ENCODE measurements at places on chromosomes 3 and 15. TPM values are rescaled to one million over a fixed set of nuclear protein-coding genes. Genes with fewer than 3 reads are reported as not detected.

GRCh38 chr3:127803619-127804018, 18.7 kb downstream of the MGLL start:
- DNase-seq: no peak

- DNase-seq: peak; percentile 17
These were observed 212.3 kb upstream of the CFAP20DC start for GRCh38 chr3:59262076-59262498.

GRCh38 chr3:66656609-66657008, 155.8 kb upstream of the LRIG1 start:
- no peak for DNase-seq

- DNase-seq: no peak
These were observed 9.8 kb downstream of the ABTB1 start for GRCh38 chr3:127682561-127682960.

DNA sequence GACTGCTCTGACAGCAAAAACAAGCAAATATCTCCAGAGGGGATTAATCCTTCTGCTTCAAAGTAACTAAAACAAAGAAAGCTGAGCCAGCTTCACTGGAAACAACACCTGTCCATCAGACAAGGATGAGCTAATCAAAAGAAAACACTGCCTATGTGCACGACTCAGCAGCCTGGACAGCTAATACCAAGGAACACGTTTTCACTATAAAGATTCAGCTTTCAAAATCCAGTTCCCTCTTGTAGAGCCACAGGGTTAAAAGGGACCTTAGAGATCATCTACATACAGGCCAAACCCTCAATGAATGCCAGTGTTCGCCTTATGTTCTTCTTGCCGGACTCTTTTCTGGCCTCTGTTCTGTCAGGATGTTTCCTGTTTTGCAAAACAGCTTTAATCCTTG, 6.9 kb downstream of the TUSC7 start:
- no peak for DNase-seq

GRCh38 chr3:100399341-100400071, 1.4 kb downstream of the TOMM70 start:
- peak; percentile 4 for DNase-seq

GRCh38 chr15:95401587-95401986, 928.9 kb upstream of the NR2F2 start:
- no peak for DNase-seq

DNA sequence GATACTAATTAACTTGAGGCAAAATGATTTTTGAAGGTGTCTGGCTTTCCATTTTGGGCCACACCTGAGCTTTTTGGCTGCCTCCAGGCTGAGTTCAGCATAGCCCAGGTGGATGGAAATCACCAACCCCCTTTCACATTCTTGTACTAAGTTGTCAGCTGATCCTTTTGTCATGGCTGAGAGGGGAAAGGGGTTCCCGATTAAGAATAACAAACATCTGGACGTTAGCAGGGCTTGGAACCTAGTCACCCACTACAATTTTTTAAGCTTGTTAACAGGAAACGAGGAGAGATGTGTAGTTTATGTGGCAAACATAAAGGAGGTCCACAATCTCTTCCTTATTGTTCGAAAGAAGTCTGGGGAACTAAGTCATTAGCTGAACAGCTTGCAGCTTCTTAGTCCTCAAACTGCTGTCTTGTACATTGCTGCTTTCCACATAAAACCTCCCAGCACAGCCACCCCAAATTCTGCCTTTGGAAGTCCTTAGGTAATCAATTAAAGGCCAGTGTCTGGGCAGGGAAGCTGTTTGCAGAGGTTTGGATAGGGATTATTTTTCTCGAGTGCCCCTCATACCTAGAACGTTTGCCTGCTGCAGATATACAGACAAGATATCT, 5.0 kb downstream of the NR2F2 start:
- DNase-seq: no peak

DNA sequence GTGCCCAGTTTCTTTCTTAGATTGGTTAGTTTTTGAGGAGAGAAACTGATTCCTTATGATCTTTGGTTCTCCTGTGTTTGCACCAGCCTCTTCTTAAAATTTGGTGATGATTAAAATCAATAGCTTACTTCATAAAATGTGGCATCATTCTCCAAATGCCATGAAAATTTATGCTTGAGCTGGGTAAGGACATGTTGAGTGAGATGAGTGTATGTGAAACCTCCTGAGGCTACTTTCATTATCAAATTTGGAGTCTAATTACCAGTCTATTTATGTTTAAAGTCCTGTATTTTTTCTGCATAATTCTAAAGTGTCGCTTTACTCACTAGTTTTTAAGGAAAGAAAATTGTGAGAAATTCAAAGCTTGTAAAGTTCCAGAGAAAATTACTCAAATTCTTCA, 102.1 kb downstream of the DIPK2A start:
- DNase-seq: no peak

DNA sequence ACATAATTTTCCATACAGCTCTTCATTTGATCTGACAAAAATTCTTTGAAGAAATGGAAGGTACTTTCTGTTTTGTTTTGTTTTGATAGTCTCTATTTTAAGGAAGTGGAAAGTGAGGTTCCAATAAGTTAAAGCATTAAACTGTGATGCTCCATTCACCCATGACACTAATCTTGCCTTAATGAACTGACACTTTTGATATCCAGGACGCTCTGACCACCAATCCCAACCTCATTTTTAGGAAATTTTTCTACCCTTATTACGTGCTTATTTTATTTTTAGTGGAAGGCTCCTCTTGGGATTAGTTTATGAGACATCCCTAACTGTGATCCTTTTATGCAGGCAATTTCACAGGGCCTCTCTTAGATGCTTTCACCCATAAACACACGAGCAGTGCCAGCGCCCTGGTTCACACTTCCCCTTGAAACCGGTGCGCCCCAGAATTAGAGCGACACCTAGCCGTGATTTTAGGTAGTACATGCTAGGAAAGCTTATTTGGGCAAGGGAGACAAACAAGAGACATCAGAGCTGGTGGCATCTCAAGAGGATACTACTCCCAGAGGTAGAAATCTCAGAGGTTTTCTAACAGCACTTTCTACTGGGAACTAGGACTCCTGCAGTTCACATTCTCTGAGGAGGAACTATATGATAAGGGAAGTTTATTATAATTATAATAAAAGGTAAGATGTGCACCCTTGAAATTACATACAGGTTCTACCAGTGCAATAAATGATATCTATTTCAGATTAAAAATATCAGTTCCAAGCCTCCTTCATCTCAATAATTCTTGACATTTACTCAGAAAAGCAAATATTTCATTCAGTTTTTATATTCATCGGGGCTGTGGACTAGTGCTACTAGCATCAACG, 173.9 kb downstream of the SLC9A9 start:
- DNase-seq: peak; percentile 69

- no peak for DNase-seq
These were observed 78.2 kb downstream of the ATG7 start for GRCh38 chr3:11350374-11350773.

DNA sequence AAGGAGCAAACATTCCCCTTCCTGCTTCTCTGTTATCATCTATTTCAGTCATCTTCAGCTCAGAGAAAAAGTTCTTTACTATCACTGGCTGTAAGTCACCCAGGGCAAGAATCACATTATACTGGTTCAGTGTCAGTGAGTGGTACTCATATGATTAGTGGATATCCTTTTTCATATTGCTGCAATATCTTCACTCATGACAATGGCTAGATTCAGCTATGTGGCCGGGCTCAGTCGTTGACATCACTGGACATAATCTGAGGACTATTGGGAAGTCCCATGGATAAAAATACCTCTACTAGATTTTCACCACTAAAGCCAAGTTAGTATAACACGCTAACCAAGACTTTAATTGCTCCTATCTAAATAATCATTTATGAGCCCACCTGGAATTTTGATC, 91.3 kb upstream of the UBE2E2 start:
- DNase-seq: no peak

DNA sequence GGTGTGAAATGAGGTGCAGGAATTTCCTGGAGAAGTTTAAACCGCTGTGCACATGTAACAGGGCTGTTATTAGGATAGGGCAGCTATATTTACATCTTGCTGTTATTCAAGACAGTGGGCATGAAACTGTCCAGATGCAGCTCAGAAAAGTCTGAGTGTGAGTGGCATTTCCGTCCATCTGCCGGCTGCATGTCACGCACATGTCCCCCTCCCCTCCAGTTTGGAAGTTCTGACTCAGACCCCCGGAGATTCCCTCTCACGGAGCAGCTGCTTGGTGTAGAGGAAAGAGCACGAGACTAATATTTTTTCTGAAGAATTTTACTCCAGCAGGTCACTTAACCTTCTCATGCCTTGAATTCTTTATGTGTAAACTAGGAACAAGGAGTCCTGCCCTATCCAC, 69.8 kb downstream of the FEM1B start:
- DNase-seq: no peak

- DNase-seq: no peak
These were observed 390.3 kb upstream of the DPH6 start for GRCh38 chr15:35936284-35936683.

DNA sequence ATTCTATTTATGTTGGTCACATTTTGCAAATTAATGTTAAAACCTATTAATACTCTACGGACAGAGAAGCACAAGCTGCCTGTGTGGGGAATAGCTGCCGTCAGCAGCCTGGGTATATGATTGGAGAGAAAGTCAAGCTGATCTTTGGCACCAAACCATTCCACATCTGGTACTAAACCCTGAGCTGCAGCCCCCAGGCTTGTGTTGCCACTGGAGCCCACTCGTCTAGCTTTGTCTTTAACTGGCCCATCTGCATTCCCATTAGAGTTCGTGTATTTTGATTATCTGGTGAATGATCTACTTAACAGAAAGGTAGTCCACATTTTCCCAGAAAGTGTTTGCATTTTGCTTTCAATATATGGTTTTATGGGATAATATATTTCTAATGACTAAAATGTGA, 5.4 kb downstream of the NDUFB4 start:
- no peak for DNase-seq

GRCh38 chr15:89628806-89629715, 26.2 kb downstream of the KIF7 start:
- no peak for DNase-seq

GRCh38 chr15:96353930-96354730, 23.6 kb downstream of the NR2F2 start:
- no peak for DNase-seq

DNA sequence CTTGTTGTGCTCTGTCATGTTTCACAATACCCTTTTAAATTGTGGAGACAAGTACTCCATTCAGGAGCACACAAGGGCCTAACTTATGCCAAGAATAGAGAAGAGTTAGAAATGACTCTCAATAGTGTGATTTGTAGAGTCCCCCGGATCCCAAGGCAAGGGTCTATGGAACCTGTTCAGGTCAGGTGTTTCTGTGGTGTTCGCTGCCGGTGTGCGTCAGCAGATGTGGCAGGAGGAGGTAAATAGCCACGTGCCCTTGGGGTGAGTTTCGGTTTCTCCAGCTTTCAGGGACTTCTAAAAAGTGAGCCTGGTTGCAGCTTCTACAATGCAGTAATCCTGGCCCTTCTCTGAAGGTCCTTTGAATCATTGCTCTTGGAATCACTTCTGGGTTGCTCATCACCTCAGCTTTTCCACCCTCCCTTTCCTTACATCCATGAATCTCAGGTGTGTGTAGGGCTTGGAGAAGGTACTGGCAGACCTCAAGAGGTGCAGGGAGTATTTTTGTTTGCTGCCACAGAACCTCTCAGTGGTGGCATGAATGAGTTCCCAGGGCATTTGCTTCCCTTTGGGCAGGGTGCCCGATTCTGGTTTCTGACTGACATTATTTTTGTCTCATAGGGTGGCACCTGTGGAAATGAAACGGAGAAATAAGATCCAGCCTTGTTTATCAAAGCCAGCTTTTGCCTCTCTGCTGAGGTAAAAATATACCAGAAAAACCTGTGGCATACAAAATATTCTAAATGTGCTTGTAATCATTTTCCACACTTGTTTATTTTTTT, 7.3 kb downstream of the ST3GAL6 start:
- DNase-seq: no peak

GRCh38 chr3:126157083-126157768, 23.2 kb downstream of the ALDH1L1 start:
- DNase-seq: no peak

- no peak for DNase-seq
These were observed 104.7 kb upstream of the SLC7A14 start for GRCh38 chr3:170690661-170690981.

- DNase-seq: no peak
These were observed 49.7 kb downstream of the MAGEF1 start for GRCh38 chr3:184662187-184662586.

DNA sequence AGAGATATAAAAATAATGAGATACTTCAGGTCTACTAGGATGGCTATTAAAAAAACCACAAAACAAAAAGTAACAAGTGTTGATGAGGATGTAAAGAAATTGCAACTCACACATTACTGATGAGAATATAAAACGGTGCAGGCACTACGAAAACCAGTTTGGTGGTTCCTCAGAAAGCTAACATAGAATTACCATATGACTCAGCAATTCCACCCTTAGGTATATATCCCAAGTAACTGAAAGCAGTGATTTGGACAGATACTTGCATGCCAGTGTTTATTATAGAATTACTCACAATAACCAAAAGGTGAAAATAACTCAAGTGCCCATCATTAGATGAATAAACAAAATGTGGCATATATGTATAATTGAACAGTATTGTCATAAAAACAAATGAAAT, 87.5 kb upstream of the MELTF start:
- no peak for DNase-seq

DNA sequence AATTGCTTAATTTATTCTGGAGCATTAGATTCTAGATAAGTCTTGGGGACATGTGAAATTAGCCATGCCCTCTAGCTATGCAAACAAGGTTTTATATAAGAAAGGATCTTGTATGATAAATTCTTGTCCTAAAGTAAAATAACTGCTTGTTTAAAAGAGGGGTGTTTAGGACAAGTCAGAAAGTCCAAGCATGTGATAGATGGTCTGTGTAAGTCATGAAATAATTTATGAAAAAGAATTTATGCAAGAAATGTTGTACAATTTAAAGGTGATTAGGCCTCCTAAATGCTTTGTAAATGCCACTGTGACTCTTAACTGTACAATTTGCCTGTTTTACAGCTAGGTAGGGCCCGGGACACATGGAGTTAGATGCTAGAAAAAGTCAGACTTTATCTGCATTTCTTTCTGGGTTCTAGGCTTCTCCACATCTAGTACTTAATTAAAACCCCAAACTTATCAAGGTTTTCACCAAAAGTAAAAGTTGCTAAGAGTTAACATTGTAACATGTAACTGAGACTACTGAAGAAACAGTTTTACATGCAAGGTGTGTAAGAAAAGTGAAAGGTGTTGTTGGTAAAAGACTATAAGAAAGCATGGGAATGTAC, 13.2 kb downstream of the LINS1 start:
- peak; percentile 65 for DNase-seq

ARGFX gene
- not detected for total RNA-seq

HDGFL3 gene
- total RNA-seq: 74.4 TPM

ITIH3 gene
- not detected for total RNA-seq

PTH1R gene
- not detected for total RNA-seq

EFL1 gene
- total RNA-seq: 25.1 TPM

MAGEL2 gene
- total RNA-seq: not detected

SPESP1 gene
- not detected for total RNA-seq

SLC25A36 gene
- 70.5 TPM for total RNA-seq

GOLGA6L10 gene
- total RNA-seq: 0.49 TPM

TSC22D2 gene
- 24.9 TPM for total RNA-seq
